ENCODE measurements at places on chromosomes 16 and 17.

- no peak for DNase-seq
These were observed 28.6 kb downstream of the TRPV3 start for GRCh38 chr17:3528880-3529511.

DNA sequence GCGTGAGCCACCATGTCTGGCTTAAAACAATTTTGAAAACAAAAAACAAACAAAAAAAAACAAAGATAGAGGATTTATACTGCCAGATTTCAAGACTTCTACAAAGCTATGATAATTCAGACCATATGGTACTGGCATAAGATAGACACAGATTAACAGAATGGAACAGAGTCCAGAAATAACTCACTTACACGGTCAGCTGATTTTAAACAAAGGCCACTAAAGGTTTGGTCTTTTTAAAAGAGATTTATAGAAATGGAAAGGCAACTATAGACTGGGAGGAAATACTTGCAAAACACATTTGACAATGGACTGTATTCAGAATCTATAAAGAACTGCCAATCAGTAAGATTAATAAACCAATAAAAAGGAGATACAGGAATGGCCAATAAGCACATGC is 48.6 kb upstream of the MNT start:
- no peak for DNase-seq

GRCh38 chr16:69888005-69888590 is 63.0 kb upstream of the CLEC18A start:
- no peak for DNase-seq

DNA sequence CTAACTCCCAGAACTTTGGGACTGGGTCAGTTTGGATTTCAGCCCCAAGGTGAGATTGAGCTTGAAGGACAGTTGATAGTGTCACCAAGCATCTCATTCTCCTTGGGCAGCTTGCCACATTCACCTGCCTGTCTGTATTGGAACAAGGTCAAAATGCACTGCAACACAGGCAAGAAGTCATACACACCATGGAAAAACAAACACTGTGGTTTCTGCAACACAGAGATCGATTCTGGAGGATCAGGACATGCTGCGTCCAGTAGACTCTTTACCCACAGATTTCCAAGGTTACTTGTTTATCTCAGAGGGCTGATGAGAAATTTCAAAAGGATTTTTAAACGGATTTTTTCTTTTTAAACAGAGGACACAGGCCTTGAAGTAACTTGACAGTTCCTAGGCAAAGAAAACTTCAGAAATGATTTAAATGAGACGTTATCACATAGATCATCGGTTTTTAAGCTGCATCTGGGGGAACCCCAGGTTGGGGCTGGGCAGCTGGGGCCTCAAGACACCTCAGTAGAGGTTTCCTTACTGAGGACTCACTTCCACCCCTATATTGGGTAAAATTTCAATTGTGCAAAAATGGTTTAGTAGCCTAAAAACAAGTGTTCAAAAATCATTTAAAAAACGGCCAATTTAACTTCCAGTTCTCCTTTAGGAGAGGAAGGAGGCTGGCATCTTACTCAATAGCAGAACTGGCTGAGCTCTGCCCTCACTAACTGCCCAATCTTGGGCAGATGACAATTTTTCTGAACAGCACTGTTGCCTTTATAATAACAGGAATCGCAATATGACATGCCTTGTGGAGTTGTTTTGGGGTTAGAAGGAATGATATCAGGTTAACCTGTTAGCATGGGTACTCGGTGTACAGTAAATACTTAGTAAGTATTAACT is 299.3 kb downstream of the XYLT1 start:
- DNase-seq: no peak

DNA sequence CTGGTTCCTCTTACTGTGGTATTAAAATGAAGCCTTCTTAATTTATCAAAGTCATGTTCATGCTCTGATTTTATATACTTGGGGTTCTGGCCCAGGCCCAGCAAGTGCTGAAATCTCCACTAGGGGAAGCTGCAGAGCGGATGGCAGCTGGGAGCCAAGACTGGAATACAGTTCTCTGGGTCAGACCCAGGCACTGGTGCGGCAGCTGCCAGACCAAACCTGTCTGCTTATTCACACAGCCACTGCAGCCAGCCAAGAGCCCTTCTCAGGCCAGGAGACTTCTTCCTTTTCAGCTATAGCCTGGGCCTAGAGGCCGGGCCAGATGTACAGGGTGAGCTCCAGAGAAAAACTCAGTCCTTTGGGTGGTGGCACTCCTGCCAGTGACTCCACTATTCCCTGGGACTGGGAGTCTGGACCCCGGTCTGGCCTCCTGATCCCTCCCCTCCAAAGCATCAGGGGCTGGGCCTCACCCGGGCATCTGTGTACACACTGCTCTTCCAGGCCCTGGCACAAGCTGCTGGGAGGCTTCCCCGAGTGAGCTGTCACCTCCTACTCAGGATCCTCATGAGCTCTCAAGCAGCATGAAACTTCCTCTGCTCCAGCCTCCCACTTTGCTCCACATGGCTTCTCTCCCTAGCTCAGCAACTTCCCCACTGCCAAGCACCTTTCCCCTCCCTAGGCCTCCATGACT is 24.4 kb downstream of the ATP6V0D1 start:
- peak; percentile 20 for DNase-seq

GRCh38 chr17:67574658-67575293 is 143.0 kb upstream of the NOL11 start:
- DNase-seq: no peak
